A549 treated with Hydrocortisone at 1 μM for 4 hours (cell line): ENCODE measurements at places on chromosomes 13 and 19. TPM values are rescaled to one million over a fixed set of nuclear protein-coding genes. Genes with fewer than 3 reads are reported as not detected.

The TNNI3 gene
- 4.8 to 7.9 TPM (median 7.6 TPM) in 5 replicates for total RNA-seq

The KASH5 gene
- total RNA-seq, result 0.12 TPM in 1 of 5 replicates, not detected in the others

The LHB gene
- not detected in 5 replicates for total RNA-seq

The COX6B2 gene
- 0.56 to 0.99 TPM (median 0.66 TPM) in 5 replicates for total RNA-seq

The CYP2A6 gene
- total RNA-seq, result 0.08 TPM in 1 of 5 replicates, not detected in the others

The KLK4 gene
- 0.12 TPM in 1 of 5 replicates, not detected in the others for total RNA-seq

The LGALS14 gene
- total RNA-seq, result not detected in 5 replicates

The ICAM4 gene
- 0.08 to 0.09 TPM in 2 of 5 replicates, not detected in the others for total RNA-seq

The SOX1 gene
- total RNA-seq, result not detected in 5 replicates

The IZUMO2 gene
- total RNA-seq, result not detected in 5 replicates

The CABP5 gene
- total RNA-seq, result not detected in 5 replicates

The PLIN3 gene
- total RNA-seq, result 158 to 172 TPM (median 162 TPM) in 5 replicates

The EMP3 gene
- 365 to 468 TPM (median 427 TPM) in 5 replicates for total RNA-seq

The CALR3 gene
- 0.15 TPM in 1 of 5 replicates, not detected in the others for total RNA-seq

The PRKCG gene
- total RNA-seq, result 3.6 to 6.8 TPM (median 5.6 TPM) in 5 replicates

The CYP2F1 gene
- not detected in 5 replicates for total RNA-seq

The PGLYRP2 gene
- total RNA-seq, result 0.10 TPM in 1 of 5 replicates, not detected in the others

The ADGRE2 gene
- total RNA-seq, result 0.62 to 1.3 TPM (median 0.97 TPM) in 5 replicates

The PEG3 gene
- not detected in 5 replicates for total RNA-seq

The LMO7 gene
- 33.6 to 48.6 TPM (median 39.3 TPM) in 5 replicates for total RNA-seq

The KIR3DL1 gene
- not detected in 5 replicates for total RNA-seq

The GRIN2D gene
- total RNA-seq, result 6.5 to 8.9 TPM (median 7.6 TPM) in 5 replicates

The TRAPPC2B gene
- total RNA-seq, result 11.8 to 16.4 TPM (median 15.0 TPM) in 5 replicates

The CBY2 gene
- not detected in 5 replicates for total RNA-seq

The CEACAM8 gene
- not detected in 5 replicates for total RNA-seq

The CD177 gene
- total RNA-seq, result 0.07 to 0.11 TPM (median 0.08 TPM) in 4 of 5 replicates, not detected in the other

The RETN gene
- total RNA-seq, result not detected in 5 replicates

The PROZ gene
- total RNA-seq, result not detected in 5 replicates

The SIX5 gene
- 17.9 to 28.6 TPM (median 24.3 TPM) in 5 replicates for total RNA-seq

The ATP8B3 gene
- total RNA-seq, result 2.6 to 3.6 TPM (median 3.3 TPM) in 5 replicates

The ZNF844 gene
- total RNA-seq, result not detected in 5 replicates

The PCDH9 gene
- 5.6 to 7.7 TPM (median 6.5 TPM) in 5 replicates for total RNA-seq

The GPC5 gene
- not detected in 5 replicates for total RNA-seq

The KLF2 gene
- 15.4 to 33.7 TPM (median 25.2 TPM) in 5 replicates for total RNA-seq

The PINLYP gene
- total RNA-seq, result 0.09 to 0.67 TPM (median 0.19 TPM) in 4 of 5 replicates, not detected in the other

The GIPC3 gene
- total RNA-seq, result 0.17 to 0.32 TPM (median 0.25 TPM) in 5 replicates

The MICU2 gene
- total RNA-seq, result 14.7 to 18.3 TPM (median 16.3 TPM) in 5 replicates

The DMKN gene
- total RNA-seq, result 33.8 to 45.0 TPM (median 35.0 TPM) in 5 replicates

The CD79A gene
- 0.70 to 1.2 TPM (median 0.95 TPM) in 5 replicates for total RNA-seq
